RWPE2 (cell line): ENCODE measurements at places on chromosomes 12 and 14.

- H3K4me1 ChIP-seq = no peaks in the 10 kb centered on the region
- H3K27me3 ChIP-seq = peaks cover 18% of the 10 kb centered on the region
- H3K27ac ChIP-seq = no peak overlapping the region
- no peak for DNase-seq
- no peaks in the 10 kb centered on the region for H3K36me3 ChIP-seq
Measured at GRCh38 chr14:30389134-30389876, 169.7 kb upstream of the G2E3 start.

- H3K27ac ChIP-seq = no peak overlapping the region
- DNase-seq = no peak
- H3K27me3 ChIP-seq = peaks cover 6% of the 10 kb centered on the region
- H3K4me3 ChIP-seq = no peak overlapping the region
- no peaks in the 10 kb centered on the region for H3K36me3 ChIP-seq
Measured at GRCh38 chr14:29865299-29865698, 62.3 kb downstream of the PRKD1 start.

DNA sequence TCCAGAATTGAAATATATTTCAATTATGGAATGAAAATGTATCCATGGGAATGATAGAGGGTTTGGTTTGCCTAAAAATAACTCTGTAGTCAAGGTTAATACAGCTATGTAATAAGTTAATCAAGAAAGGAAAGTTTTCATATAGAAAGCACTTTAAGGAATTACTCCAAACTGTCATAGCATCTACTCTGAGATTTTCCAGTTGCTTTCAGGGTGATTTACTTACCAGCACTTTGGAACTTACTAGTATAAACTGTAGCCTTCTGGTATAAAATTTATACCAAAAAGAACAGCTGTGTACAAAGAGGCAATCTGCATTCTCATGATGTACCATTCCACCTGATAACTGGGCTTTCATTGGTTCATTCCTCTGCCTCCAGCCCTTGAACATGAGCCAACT, 87.1 kb downstream of the ARF6 start:
- peaks cover 10% of the 10 kb centered on the region for H3K4me1 ChIP-seq
- no peak overlapping the region for H3K4me3 ChIP-seq
- H3K36me3 ChIP-seq = no peaks in the 10 kb centered on the region
- no peak overlapping the region for H3K27ac ChIP-seq
- H3K27me3 ChIP-seq = no peaks in the 10 kb centered on the region

DNA sequence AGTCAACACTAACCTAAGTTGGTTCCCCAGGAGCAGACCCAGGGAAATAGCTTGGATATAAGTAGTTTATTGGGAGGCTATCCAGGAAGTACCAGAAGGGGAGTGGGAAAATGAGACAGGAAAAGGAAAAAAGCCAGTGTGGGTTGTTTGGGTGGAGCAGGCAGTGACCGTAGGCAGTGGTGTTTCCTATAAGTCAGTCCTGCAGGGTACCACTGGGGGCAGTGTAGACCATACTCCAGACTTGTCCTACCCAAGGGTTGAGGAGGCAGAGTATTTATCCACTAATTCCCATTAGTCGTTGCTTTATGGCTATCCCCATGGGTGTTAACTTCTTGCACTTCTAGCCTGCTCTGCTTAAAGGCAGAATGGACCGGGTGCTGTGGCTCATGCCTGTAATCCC, 6.4 kb upstream of the CCDC60 start:
- no peak for DNase-seq
- H3K4me1 ChIP-seq = no peaks in the 10 kb centered on the region
- H3K27me3 ChIP-seq = no peaks in the 10 kb centered on the region
- no peak overlapping the region for H3K4me3 ChIP-seq
- H3K36me3 ChIP-seq = no peaks in the 10 kb centered on the region

- DNase-seq = no peak
- no peaks in the 10 kb centered on the region for H3K36me3 ChIP-seq
- H3K4me3 ChIP-seq = no peak overlapping the region
- H3K27ac ChIP-seq = no peak overlapping the region
Measured at GRCh38 chr12:101925935-101926334, 48.6 kb downstream of the DRAM1 start.

DNA sequence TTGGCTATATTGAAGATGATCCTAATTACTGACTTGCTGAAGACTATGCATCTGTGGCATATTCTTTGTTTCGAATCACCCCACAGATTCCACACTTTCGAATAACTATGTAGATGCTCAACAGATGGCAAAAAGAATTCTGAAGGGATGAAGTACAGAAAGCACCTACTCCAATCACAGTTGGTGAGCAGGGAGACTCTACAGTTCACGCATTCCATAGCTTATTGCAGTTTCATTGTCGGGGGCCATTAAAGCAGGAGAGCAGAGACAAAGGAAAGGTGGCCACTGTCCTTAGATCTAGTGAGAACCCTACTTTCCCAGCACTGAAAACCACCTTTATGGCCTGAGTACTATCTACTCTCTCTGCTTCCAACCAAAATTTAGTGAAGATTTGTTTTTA, 191.9 kb downstream of the STXBP6 start:
- DNase-seq = no peak
- H3K36me3 ChIP-seq = no peaks in the 10 kb centered on the region
- H3K27ac ChIP-seq = no peak overlapping the region
- peaks cover 2% of the 10 kb centered on the region for H3K4me1 ChIP-seq
- no peaks in the 10 kb centered on the region for H3K27me3 ChIP-seq
